Hematopoietic multipotent progenitor cell treated with erythropoietin and hydrocortisone succinate and interleukin-3 and kit ligand, for 6 days (in vitro differentiated cells): ENCODE measurements at places on chromosomes 3 and 15.

GRCh38 chr3:32963871-32964270 is 12.4 kb downstream of the CCR4 start:
- DNase-seq = no peak

DNA sequence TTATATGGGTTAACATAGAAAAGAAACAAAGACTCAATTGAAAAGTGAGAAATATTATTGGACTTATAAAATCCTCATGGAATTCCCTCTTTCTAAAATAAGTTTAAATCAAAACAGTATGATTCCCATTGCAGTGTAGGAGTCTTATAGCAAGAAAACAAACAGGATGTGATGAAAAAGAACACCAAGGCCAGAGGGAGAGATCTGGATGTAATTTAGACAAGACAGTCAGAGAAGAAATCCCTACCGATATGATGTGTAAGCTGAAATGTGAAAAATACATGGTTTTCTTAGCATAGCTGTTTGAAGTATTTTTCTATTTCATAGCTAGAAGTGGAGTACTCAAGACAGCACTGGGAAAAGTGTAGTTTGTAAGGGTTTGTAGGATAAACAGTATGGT is 521.5 kb downstream of the RSL24D1 start:
- DNase-seq = no peak

DNA sequence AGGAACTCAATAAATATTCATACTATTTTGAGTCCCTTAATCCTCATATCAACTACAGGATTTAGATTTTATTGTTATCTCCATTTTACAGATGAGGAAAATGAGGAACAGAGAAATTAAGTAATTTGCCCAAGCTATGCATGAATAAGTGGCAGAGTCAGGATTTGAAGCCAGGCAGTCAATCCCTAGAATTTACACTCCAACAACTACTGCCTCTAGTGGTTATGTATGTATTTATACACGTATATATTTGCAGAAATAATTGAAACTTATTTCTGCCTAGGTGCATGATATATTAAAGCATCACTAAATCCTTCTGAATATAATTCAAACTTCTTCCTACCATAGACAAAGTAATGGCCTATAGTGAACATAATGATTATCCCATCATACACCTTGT is 137.4 kb downstream of the SERPINI1 start:
- DNase-seq = peak; percentile 25

DNA sequence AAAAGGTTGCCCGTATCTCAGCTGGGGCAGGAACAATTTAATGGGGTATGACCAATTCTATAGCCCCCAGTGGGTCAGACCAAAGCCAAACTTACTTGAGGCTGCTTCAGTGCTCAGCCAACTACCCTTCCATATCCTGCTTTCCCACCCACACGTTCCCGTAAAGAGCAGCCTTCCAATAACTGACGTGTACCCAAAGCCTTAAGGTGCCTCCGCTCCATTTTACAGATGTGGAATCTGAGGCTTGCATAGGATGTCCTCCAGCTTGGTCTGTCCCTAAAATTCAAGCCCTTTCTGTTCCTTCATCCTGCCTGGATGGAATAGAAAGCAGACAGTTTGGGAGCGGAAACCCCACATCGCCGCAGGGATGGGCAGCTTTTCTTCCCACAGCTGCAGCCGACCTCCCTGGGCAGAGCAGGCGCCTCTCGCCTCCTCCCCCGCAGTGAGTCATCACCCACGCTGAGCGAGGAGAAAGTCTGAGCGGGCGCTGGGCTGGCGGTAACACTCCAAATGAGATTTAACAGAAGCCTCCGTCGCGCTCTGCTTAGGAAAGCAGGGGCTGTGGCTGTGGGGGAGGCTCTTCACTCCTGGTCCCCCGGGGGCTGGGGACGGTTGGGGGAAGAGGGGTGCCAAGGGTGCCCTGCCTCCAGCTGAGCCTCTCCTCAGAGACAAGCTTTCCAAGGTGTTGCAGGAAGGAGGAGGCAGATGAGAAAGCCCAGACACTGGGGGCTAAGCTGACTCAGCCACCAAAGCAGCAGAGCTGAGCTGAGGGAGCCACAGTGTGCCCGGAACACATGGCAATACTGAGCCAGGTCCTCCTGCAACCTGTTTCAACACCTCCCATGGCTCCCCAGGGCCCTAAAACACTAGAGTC is 57.8 kb upstream of the HRH1 start:
- peak; percentile 54 for DNase-seq

DNA sequence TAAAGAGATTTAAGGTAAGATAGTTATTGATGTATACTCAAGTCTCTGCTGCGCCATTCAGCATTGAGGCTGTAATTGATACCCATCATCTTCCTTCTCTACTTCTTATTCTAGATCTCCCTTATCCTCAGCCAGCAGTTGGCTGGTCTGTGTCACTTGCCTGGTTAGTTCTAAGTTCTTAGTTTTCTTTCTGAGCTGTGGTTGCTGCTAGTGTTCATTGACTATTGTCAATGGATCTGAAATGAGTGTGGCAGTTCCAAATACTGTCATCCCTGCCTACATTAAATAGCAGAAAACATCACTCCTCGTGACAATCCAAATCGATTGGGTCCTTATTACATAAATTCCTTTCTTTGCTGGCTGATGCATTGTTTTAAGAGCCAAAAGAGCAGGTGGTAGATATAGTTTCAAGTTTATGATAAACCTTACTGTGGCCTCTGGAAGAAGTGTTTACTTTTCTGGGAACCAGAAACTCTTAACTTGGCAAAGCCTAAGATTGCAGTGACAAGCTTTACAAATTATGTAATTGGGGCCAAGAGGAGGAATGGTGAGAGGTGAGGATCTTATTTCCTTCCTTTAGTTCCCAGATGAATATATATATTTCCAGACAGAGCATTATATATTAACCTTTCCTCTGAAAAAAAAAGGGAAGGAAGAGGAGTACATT is 168.0 kb downstream of the GMNC start:
- no peak for DNase-seq

GRCh38 chr3:76131396-76132153 is 346.2 kb upstream of the ZNF717 start:
- no peak for DNase-seq

GRCh38 chr3:53775834-53776251 is 70.4 kb downstream of the CHDH start:
- no peak for DNase-seq

- DNase-seq = no peak
Observed at GRCh38 chr3:111890051-111890580, 31.1 kb downstream of the PHLDB2 start.

- DNase-seq = peak; percentile 39
Observed at GRCh38 chr15:90266485-90266884, 1.0 kb downstream of the NGRN start.

DNA sequence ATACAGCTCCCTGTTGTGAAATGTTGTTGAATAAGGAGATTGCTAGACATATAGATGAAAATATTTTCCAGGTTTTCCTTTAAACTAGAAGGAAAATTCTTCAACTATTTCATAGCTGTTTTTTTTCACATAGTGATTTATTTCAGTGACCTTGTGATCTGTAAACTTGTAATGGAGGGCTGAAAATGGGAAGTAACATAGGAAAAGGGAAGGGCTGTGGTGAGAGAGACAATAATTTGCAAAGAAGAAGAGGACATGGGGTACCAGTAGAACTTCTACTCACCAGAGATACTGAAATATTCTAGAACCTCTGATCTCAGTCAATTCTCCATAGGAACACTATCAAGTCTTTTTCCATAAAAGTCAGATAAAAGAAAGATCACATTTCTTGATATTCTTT is 60.4 kb downstream of the PLS1 start:
- no peak for DNase-seq

- no peak for DNase-seq
Observed at GRCh38 chr15:35606450-35606779, 60.5 kb upstream of the DPH6 start.

DNA sequence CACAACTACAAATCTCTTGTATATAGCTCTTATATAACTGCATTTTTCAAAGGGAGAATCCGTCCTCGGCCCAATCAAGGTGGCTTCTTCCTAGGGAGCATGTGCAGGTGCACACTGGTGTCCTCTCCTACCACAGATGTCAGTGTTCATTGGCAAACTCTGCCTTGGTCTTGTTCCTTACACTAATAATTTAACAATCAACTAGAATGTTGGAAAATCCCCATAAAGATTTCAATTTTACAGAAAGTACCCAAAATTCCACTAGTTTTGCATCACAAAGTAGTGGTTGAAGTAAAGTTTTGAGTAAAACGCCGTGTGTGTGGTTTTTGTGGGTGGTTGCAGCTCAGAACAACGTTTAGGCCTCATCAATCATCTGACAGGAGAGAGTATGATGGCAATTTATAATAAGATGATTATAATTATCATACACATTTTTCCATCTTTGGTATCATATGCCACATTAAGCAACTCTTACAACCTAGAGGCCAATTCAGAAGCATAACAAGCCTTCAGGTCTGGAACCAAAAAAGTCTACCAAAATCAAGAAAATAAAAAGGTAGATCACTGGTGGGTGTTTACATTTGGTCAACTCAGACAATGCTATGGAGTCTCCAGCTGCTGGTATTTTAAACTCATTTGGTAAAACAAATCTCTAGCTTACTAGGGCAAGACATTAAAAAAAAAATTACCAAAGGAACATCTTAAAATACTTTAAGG is 128.9 kb upstream of the BHLHE40 start:
- DNase-seq = no peak

- DNase-seq = no peak
Observed at GRCh38 chr3:197463279-197463678, 92.5 kb downstream of the BDH1 start.

GRCh38 chr3:197810901-197811300 is 19.8 kb downstream of the LRCH3 start:
- DNase-seq = no peak

GRCh38 chr3:133570139-133570936 is 3.1 kb upstream of the CDV3 start:
- DNase-seq = no peak

DNA sequence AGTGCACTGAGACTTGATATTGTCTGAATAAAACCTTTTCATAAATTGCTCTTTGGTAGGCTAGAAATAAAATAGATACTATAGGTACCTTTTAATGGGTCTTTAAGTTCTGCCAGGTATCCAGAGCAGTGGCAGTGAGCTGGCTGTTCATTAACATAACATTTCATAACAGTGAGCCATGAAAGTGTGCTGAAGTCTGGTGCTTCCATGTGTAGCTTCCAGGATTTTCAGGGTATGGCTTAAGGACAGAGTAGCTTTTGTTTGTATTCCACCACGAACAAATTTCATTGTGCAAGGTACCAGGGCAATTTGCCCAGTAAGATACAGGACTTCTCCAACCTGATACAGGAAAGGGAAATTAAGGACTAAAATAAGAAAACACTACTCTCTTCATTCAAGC is 124.7 kb upstream of the NANOGP8 start:
- DNase-seq = no peak

DNA sequence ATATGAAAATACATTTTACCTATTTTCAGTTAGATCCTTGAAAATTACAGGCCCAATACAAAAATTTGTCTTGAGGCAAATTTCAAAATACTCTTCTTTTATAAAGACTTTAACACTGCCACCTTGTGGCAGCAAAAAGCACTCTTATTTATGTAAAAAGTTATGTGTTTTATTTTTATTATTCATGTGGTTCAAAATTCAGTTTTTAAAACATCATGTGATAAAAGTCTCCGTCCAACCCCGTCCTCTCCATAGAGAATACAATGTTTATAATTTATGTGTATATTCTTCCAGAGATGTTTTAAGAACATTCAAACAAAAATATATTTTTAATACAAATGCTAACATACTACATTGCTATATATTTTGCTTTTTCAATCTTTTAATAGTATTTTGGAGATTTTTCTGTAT is 36.9 kb upstream of the TRIM59 start:
- peak; percentile 81 for DNase-seq

- no peak for DNase-seq
Observed at GRCh38 chr3:164468055-164468454, 610.2 kb downstream of the SI start.

DNA sequence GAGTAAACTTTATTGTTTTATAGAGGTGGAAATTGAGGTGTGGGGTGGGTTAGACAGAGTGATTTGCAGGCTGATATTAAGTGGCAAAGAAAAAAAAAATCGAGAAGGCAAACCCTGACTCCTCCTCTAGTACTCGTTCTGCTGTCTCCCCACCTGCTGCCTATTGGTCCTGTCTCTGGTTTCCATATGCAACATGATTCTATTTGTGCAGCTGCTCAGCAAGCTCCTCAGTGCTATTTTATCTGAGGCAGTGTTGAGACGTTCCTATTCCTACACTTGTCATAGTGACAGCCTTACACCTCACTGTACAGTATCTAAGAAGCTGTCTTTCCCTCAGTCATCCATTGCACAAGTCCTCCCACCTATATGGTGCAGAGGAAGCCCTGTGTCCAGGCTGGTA is 45.1 kb downstream of the RSL24D1 start:
- DNase-seq = no peak

DNA sequence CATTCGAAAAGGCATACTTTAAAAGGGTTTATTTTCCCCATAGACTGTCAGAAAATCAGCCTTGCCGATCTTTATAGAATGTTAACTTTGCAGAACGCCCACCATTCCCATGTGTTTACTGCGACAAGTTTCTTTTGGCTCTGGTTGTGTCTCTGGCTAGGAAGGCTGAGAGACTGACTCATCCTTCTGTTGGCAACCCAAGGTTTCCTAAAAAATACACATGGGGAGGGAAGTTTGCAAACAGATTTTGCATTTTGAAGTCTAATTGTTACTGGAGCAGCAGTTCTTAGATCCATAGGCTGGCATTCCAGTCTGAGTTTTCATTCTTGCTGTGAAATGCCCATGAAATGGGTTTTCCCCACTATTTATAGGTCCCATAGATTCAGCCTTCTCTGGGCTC is 37.9 kb upstream of the MINAR1 start:
- DNase-seq = no peak

DNA sequence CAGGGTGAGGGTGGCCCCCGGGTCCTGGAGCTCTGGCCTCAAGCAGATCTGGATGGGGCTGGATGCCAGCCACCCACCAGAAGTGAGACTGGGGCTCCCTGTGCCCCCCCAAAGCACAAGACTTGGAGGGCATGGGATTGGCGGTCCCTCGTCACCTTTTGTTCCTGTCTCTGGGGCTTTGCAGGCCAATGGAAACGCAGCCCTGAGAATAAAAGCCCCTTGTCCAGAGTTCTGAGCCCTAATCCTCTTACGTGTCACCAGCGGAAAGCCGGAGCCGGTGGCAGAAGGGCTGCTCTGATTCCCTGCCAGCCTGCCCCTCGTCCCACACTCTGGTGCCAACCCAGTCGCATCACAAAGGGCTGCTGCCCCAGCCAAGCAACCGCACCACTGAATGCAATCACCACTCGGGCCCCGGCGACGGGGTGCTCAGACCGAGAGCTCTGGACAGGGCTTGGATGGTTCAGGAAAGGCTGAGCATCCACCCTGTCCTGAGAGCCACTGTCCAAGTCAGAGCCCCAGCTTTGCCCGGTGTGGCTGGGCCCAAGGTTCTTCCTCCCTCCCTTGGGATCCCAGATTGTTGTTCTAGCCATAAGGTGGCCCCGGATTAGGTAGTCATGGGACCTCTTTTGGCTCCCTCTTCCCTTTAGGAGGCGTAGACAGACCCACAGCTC is 22.8 kb upstream of the ELP6 start:
- DNase-seq = no peak

GRCh38 chr15:99992611-99993231 is 259.5 kb upstream of the LYSMD4 start:
- DNase-seq = no peak

GRCh38 chr15:84099181-84099580 is 136.4 kb upstream of the GOLGA6L4 start:
- DNase-seq = peak; percentile 73

GRCh38 chr3:96705895-96706294 is 108.5 kb upstream of the EPHA6 start:
- no peak for DNase-seq
